ENCODE measurements at places on chromosomes 11 and 22.

DNA sequence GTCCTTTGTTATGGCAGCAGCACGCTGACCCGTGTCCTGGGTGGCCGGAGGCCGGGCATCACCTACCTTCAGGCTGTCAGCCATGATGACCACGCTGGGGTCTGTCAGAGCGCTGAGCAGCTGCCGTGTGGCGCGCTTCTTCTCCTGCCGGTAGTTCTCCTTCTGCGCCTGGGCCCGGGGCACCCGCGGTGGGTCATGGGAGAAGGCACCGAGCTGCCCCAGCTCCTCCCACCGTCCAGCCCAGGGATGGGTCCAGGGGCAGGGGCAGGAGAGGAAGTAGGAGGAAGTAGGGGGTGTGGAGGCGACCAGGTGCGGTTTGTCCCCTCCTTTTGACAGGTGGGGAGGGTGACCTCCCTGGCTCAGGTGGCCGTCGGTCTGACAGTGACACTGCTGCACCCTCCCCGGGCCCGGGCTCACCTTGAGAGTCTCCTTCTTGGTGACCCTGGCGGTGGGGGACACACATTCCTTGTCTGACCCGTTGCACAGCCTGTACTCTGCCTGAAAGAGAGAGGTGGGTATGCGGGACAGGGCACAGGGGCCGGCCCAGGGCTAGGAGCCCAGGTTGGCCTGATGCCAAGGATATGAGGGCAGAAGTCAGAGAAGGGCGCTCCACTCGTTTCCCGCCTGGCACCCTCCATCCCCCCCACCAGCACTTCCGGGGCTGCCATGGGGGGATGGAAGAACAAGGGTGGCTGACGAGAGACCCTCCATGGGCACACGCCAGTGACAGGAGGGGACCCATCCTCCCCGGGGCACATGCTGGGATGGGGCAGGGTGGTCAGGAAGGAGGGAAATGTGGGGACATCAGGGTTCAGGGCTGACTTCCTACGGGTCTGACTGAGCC is 43.0 kb downstream of the OSBPL5 start:
- DNase-seq, result no peak

- DNase-seq, result no peak
These were observed 388 bp downstream of the HINFP start for GRCh38 chr11:119121811-119122124.

DNA sequence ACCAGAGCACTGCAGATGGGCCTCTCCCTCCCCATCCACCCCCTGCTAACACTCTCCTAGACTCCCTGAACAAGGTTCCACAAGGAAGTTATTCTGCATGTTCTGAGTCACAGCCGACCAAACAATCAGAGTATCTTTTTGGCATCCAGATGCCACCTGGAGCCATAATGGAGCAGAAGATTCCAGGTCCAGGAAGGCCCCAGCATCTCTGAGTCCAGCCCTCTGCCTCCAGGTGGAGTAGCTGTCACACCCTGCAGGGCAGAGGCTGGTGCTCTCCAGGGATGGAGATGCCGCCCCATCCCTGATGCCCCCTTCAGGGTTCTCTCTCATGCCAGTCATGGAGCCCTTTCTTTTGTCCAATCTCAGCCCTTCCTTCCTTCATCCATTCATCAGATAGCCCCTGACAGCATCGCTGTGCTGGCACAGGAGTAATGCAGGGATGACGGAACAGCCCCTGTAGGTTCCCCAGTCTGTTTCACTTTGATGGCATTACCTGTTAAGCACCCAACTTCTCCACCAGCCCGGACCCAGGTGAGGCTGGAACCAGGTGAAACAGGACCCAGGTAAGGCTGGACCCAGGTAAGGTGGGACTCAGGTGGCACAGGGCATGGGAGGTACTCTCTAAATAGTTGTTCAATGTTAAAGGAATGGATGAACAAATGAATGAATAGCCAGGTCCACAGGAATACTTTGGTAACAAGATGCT is 20.1 kb upstream of the TSKU start:
- no peak for DNase-seq

GRCh38 chr22:25045159-25045558 is 92.6 kb downstream of the KIAA1671 start:
- DNase-seq, result no peak

- no peak for DNase-seq
These were observed 13.8 kb upstream of the FAM181B start for GRCh38 chr11:82747471-82747870.

- DNase-seq, result no peak
These were observed 96.6 kb downstream of the FDX1 start for GRCh38 chr11:110526323-110526722.

DNA sequence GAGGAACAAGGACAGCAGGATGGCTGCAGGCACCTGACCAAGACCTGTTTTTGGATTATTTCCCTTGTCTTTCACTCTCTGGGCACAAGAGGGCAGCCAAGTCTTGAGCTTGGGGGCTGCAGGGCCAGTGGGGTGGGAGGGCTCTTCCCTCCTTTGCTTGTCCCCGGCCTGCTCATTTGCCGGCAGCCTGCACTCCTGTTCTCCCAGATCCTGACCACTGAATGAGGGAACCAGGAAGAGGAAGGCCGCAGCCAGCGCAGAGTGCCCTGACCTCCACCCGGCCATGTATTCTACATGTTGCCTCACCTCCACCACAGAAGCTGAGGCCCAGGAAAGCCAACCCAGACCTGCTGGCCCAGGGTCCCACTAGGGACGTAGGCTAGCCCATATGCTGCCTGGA is 15.5 kb upstream of the NNMT start:
- DNase-seq, result no peak

Data from stimulated activated CD4-positive, alpha-beta T cell treated with anti-CD3 and anti-CD28 coated beads, Interleukin-1b, Interleukin-23, amount 100 ng/mL, for 4 hours (primary cell).